ENCODE measurements at places on chromosomes 1 and 21.

DNA sequence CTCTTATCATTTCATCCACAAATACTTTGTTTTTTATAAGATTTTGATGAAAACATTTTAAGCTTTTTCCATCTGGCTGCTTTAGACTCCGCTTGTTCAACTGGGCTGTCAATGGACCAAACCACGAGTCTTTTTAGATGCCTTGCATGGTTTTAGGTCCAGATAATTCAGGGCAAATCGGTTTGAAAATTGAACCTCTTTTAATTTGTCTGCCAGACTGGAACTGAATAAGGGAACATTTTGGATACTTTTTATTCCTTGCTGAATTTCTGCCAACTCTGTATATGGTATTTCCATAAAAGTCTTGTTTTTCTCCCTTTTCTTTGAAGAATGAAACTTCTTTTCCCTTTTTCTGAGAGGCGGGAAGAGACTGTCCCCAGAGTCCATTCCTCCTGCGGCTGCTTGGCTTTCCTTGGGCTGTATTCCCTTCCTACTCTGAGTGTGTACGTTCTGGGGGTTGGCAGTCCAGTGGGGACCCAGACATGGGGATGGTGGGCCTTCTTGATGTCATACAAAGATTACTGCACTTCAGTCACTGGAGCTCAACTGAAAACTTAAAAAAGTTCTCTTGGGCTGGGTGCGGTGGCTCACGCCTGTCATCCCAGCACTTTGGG is 46.5 kb upstream of the CNN3 start:
- DNase-seq = no peak

- DNase-seq = no peak
Observed at GRCh38 chr1:212107481-212107880, 71.9 kb downstream of the DTL start.

- DNase-seq = no peak
Observed at GRCh38 chr1:198079432-198079951, 77.3 kb upstream of the NEK7 start.

GRCh38 chr1:152190589-152190988 is 31.6 kb upstream of the RPTN start:
- no peak for DNase-seq

- no peak for DNase-seq
Observed at GRCh38 chr1:182303778-182304177, 87.8 kb downstream of the GLUL start.

GRCh38 chr1:39076127-39076798 is 50.1 kb downstream of the NDUFS5 start:
- DNase-seq = no peak

DNA sequence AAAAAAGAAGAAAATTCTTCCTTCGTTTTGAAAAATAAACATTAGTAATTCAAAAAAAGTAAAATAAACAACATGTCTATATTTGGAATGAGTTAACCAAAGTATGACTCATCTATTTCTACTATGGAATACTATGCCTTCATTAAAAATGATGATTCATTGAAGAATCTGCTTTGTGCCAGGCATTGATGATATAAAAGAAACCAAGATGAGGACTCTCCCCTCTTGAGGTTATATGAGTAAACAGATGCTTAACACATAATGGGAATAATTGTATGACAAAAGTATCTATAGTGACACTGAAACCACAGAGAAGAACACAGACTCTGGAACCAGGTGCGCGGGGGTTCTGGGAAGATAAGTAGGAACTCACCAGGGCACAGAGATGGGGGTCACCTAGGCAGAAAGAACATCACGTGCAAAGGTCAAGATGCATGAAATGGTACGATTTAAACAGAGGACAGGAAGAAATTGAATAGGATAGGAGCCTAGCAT is 18.8 kb downstream of the ELF3 start:
- no peak for DNase-seq

- no peak for DNase-seq
Observed at GRCh38 chr1:99365545-99365944, 101.3 kb downstream of the PLPPR4 start.

- DNase-seq = no peak
Observed at GRCh38 chr1:101460739-101461138, 223.9 kb downstream of the S1PR1 start.

- no peak for DNase-seq
Observed at GRCh38 chr1:224640587-224640986, 24.5 kb downstream of the CNIH3 start.

GRCh38 chr1:3003941-3004270 is 17.4 kb upstream of the ACTRT2 start:
- no peak for DNase-seq

GRCh38 chr1:116113615-116114014 is 2.4 kb downstream of the MAB21L3 start:
- DNase-seq = no peak

- DNase-seq = no peak
Observed at GRCh38 chr1:234531151-234531635, 52.2 kb upstream of the TARBP1 start.

GRCh38 chr1:116911779-116912469 is 2.2 kb downstream of the PTGFRN start:
- no peak for DNase-seq

DNA sequence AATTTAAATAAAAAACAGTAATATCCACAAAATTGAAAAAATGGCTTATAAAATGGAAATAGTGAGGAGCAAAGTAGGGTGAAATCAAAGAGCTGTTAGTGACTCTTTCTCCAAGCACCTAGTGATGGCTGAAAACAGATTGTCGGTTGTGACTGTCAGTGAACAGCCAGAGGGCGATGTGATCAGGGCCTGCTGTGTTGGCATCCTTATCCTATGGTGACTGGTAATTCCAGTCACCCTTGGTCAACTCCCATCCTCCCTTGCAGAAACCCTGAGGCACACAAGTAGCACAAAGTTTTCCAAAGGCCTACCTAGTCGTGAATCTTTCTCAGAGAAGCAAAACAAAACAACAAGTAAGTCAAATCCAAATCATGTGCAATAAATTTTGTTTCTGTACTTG is 599.8 kb upstream of the CXADR start:
- no peak for DNase-seq

DNA sequence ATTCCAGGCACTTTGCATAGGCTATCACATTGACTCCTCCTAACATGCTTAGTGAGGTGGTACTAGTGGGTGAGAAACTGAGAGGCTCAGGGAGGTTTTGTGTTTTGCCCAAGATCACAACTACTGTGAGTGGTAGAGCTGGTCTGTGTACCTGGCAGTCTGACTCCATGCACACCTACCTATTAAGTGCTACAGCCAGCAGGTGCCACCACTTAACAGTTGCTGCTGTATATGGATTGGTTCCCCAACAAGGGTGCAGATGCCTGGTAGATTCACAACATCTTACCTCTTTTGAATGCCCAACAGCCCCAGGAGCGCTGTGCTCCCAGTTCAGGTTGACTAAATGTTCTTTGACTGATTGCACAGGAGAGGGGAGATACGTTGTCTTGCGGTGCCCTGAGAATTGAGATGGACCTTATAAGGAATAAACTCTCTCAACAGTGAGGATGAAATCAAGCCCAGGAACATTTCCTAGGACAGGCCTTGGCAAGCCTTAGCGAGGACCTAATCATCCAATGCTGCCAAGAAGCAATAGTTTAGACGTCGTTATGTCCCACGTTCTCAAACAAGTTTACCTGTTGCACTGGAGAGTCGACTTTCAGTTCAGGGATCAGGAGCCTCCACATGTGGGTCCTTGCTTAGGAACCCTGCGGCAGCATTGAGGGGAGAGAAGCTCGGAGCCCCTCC is 78.9 kb upstream of the F3 start:
- DNase-seq = no peak

DNA sequence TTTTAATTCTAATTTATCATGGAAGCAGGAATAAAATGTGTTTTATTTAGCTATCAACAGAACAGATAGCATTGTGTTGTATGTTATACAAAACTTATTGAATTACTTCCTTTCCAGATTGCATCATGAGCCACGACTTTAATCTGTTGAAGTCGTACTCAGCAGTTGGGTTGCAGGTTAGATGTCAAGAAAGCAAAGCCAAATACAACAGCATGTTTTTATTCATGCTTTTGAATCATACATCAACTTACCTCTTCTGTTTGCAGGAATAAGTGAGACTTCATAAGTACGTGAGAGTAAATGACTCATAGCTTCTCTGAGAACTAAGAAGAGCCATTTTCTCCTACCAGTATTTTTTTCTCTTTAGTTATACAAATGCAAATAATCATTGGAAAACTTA is 110.8 kb upstream of the ADGRL4 start:
- DNase-seq = no peak

- DNase-seq = no peak
Observed at GRCh38 chr1:94084547-94084946, 36.4 kb downstream of the ABCA4 start.

DNA sequence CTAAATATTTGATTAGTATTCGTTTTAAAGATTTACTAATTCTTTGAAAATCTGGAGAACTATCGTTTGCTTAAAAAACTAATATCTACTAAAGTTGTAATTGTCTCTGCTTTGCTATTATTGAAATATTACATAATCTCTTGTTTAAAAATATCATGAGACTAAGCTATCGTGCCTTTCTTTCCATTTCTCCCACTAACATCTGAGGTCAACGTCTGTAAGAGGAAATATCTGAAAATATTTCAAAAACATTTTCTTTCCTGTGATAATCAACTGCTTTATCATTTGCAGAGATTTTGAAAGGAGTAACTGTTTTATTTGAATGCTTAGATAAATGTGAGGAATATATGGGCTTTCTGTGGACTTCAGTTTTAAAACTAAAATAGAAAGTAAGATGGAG is 694.1 kb downstream of the USP25 start:
- no peak for DNase-seq

- DNase-seq = no peak
Observed at GRCh38 chr1:156755527-156755950, 4.1 kb upstream of the HDGF start.

DNA sequence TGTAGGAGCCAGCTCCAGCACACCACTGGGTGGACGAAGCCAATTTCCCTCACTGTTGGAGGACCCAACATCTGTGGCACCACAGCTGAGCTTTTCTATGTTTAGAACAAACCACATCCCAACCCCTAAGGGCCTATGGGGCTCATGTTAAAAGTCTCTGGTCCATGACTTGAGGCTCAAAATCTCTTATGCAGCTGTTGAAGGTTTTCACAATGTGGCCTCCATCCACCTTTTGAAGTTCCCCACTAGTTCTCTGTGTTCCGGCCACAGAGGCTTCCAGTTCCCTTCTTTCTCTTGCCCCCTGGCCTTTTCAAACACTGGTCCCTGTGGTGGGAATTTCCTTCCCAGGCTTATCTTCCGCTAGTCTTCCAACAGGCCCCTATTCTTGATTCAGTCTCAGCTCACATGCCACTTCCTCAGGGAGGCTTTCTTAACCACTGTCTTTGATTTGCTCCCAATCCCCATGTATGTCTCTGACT is 3.9 kb upstream of the IFNLR1 start:
- no peak for DNase-seq

DNA sequence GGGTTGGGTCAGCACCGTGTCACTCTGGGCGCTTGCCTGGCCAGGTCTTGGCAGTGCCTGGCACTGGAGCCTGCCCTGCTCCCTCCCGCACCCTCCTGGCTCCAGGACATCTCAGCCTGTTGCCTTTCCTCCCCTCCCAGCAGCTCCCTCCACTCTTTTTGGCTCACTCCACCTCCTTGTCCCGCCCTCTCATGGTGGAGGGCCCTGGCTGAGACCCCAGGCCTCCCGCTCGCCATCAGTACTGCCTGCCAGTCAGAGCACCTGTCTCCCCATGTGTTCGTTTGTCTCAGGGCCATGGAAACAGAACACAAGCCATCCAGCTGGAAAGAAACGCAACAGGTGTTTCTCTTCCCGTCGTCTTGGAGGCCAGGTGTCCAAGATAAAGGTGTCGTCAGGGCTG is 61.0 kb downstream of the B3GALT5 start:
- no peak for DNase-seq

- no peak for DNase-seq
Observed at GRCh38 chr1:20626524-20626923, 6.7 kb upstream of the PINK1 start.

DNA sequence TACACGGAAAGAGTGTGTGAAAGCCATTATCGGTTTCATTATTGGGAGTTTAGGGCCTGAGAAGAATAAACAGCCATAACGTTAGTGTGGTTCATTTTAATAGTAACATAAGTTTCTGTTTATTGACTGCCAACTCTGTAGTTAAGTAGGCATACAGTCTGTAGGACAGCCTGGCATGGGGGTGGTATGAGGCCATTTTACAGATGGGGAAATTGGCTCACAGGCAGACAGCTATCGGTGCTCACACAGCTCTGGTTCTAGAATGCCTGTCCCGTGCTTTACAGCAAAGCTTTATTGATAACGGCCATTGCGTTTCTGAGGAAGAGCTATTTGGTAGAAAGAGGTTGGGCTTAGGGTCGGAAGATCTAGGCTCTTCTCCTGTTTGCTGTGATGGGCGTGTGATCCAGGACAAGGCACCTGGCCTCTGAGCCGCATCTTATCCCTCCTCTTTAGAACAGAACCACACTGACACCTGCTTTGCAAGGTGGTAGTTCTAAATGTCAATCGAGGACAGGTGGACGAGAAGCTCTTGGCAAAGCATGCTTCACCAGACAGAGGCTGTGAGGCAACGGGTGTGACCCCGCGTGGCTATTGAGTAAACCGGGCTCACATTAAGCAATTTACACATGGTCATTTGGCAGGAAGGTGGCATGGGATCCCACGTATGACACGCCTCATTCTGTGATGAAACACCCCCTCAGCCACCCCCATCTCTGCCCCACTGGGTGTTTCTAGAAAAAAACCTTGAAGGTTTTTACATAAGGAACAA is 14.9 kb downstream of the ETS2 start:
- no peak for DNase-seq

GRCh38 chr1:246477634-246478033 is 29.4 kb downstream of the SMYD3 start:
- DNase-seq = no peak

GRCh38 chr1:151347523-151348246 is 633 bp upstream of the RFX5 start:
- DNase-seq = no peak

DNA sequence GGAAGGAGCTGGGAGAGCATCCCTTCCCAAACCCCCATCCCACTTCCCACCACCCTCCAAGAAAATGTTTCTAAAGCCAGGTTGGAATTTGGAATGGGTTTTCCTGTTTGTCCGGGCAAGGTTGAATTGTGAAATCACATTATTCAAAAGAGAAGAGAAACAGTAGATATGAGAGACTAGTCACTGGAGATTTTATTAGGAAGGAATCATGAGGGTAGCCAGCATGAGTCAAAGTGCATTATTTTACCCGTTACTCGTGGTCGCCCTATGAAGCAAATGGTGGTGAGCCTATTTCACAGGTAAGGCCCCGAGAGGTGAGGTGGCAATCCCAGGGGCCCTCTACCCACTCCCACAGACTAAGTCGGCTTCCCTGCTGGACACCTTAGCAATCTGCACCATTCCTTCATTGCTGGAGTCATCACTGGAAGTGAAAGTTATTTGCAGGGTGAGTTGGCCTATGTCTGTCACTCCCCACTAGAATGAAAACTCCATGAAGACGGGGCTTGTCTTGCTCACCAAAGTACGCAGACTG is 52.8 kb downstream of the TOMM20 start:
- no peak for DNase-seq

DNA sequence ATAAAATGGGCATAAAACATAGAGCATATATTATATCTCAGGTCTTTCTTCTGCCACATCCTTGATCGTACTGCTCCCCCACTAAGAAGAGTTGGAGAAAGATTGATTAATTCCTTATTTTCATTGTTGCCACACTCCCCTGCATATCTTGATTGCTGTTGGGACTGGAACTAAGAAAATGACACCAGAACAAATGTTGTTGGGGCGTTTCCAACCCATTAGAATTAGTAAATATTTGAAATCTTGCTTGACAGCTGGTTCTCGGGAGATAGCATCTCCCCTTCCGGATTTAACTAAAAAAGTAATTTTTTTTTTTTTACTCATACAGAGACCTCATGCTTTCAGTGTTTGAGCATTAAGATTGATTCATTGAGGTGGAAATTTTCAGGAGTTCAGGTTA is 493.0 kb upstream of the PLXNA2 start:
- DNase-seq = no peak
